ENCODE measurements at places on chromosomes 3 and 15.

DNA sequence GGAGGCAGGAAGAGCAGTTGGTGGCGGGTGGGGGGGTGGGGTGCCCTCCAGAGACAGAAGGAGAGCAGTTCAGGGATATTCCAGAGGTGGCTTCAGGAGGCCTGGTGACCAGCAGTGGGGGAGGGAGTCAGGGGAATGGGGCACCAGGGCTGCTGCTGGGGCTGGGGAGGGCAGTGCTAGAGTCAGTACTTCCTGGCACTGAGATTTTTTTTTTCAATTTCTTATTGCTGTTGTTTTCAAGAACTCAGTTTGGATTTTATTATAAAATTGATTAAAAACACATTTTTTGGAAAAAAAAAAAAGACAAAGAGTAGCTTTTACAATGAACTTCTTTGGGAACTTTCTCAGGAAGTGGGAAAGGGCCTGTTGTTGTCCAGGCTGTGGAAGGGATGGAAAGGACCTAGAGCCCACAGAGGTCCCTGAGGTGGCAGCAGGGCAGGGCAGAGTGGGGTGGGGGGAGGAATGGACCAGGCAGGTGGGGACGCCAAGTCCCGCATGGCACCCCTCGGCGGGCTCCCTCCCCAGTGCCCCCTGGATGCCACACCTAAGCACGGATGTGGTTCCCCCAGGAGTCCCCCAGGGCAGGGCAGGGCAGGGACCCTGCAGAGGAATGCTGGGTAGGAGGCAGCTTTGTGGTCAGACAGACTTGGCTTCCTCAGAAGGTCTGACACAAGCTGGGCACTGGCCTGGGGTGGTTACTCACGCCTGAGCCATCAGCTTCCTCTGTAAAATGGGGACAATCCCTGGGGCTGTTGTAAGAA, 8.5 kb upstream of the ANPEP start:
- DNase-seq, result no peak

- DNase-seq, result no peak
Measured at GRCh38 chr3:65888196-65888595, 150.5 kb downstream of the MAGI1 start.

DNA sequence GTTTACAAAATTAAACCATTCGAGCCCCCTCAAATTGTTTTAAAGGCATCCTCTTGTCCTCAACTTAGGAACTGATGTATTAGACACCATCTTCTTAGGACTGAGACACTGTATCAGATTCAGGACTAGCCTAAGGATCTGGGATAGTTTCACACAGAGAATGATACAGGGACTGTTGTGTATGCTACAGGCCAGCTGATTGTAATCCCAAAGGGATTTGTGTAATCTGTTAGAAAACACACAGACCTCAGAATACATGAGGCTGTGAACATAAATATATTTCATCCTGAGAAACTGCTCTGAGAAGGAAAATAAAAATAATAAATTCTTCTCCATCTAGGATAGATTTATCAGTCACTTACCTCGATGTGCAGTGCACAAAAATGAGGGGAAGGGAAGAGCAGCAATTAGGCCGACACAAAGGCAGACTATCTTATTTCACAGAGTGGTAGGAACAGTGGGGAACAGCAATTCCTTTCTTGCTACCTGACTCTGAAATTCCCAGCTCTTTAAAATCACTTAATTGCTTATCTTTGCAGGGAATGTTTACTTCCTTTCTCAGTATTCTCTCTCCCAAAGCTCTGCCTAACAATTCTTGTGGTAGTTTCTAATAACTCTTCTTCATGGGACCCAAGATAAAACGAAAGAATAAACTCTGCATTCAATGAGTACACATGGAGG, 322.5 kb downstream of the MAGI1 start:
- DNase-seq, result no peak

DNA sequence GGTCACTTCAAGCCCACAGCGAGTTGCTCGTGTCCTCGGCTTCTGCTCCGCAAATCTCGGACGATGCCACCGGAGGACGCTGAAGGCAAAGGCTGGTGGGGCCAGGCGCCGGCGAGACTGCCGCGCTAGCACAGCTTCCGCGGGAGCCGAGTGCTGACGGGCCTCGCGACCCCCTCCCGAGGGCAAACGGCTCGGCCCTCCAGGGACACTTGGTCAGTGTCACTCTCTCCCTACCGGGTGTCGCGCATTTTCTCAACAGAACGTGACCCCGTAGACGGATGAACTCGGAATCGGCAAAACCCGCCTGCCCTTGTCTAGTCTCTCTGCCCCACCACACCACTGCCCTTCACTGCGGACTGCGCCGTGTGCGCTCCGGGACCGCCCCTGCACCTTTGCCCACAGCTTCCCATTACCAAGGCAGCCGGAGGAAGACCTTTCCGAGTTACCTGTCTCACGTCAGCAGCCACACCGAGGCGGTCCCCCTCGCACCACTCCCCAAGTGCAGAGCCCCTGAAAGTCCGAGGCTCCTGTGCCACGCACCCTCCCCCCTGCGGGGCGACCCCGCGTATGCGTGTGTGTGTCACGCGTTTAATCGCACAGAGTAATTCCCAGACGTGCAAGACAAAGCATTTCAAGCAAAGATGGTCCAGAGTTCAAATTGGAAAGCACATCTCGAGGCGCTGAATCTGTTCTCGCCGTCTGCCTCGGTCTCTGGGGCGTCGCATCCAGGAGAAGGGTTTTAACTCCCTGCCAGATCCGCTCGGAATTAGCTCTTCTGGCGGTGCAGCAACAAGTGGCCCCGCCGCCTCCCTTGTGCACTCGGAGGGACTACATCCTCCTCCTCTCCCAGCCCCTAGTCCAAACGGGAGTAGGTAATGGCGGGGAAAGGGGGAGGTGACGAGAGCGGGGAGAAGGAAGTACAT, 245.0 kb upstream of the TOPAZ1 start:
- DNase-seq, result peak; percentile 58

DNA sequence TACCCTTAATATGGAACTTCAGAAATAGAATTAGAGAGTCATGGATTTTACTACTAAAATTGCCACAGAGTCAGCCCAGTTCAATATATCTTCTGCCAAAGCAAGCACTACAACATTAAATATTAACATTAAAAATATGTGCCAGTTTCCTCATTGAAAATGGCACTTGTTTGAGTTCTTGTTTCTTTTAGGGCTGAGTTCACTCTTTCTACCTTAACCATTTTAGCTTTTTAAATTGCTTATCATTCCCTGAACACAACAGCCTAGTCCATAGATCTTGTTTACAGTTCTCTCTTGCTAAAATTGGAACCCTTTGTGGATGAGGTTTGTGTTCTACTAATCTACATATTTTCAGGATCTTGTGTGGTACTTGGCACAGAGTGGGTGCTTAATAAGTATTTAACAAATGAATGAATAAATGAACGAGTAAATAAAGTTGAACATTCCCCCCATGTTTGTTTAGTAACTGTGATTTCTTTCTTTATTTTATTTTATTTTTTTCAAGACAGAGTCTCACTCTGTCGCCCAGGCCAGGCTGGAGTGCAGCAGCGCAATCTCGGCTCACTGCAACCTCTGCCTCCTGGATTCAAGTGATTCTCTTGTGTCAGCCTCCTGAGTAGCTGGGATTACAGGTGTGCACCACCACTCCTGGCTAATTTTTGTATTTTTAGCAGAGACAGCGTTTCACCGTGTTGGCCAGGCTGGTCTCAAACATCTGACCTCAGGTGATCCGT, 46.0 kb upstream of the SLC7A14 start:
- no peak for DNase-seq

- no peak for DNase-seq
Measured at GRCh38 chr3:13713396-13713795, 164.5 kb downstream of the FBLN2 start.

DNA sequence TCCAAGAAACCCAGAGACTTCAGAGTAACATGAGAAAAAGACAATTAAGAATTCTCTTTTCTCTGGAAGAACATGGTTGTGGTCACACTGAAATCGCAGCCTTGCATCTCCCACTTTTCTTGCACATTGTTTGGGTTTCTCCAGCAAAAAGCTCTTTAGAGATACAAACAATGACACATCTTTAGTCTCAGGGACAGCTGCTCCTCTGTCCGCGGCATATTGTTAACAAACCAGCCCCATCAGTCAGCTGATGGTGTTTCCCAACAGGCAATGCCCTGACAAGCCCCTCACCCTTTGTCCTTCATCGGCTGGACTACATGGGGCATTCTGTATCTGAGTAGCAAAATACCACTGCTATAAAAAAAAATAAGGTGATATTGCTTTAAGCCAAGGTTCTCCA, 53.4 kb downstream of the UMPS start:
- DNase-seq, result no peak
